Activated CD8-positive, alpha-beta memory T cell treated with anti-CD3 and anti-CD28 coated beads for 1 hour (primary cell): ENCODE measurements at places on chromosomes 6 and 20.

DNA sequence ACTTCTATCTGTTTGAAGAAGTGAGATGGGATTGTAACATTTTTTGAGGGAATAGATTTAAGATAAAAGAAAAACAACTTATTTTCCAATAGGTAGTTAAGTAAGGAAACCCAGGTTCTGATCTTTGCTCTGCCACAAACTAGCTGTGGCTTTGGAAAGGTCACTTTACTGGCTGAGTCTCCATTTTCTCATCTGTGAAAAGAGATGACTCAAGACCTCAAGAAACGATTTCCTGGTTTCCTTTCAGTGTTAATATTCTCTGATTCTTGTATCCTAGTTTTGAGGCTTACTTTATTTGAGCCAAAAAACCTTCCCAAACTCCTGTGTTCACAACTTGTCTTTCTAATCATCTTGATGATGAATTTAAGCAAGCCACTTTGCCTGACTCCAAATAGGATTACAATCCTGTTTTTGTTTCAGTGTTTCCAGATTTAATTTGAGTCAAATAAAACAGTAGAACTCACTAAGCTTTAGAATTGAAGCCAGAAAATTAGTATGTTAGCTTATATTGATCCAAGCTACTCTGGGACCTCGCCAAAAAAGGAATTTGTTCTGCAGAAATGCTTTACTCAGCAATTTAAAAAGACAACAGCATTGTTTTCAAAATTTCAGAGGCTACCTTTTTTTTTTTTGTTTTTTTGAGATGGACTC lies 51.1 kb downstream of the ENPP1 start:
- DNase-seq, result no peak

- no peak for DNase-seq
These were observed 968 bp downstream of the LAMA2 start for GRCh38 chr6:128883906-128884305.

DNA sequence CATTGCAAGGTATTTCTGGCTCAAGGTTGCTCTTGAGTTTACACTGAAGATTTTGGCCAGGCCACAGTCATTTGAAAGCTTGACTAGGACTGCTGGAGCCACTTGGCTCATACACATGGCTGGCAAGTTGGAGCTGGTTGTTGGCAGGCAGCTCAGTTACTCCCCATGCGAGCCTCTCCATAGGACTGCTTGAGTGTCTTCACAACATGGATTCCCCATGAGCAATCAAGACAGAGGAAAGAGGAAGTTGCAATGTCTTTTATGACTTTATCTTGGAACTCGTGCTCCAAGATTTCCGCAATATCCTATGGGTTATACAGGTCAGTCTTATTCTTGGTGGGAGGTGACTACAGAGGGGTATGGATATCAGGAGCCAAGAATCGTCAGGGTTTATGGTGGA lies 1.4 kb upstream of the MANBAL start:
- DNase-seq, result no peak

DNA sequence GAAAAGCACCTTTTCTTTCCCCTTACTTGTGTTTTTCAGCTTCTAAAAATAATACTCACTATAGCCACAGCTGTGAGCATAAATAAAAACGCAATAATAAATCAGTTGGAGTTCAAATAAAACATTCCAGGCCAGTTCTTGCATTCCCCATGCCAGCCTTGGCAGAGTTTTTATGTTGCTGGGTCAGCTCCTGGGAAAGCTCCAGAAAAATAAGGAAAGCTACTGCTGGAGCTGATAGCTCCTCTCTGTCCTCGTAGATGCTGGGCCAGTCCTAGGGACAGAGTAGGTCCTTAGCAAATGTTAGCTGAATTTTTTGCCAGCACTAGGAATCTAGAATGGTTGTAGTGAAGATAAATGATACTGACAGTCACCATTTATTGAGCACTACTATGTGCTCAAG lies 389.0 kb upstream of the SYNCRIP start:
- no peak for DNase-seq

DNA sequence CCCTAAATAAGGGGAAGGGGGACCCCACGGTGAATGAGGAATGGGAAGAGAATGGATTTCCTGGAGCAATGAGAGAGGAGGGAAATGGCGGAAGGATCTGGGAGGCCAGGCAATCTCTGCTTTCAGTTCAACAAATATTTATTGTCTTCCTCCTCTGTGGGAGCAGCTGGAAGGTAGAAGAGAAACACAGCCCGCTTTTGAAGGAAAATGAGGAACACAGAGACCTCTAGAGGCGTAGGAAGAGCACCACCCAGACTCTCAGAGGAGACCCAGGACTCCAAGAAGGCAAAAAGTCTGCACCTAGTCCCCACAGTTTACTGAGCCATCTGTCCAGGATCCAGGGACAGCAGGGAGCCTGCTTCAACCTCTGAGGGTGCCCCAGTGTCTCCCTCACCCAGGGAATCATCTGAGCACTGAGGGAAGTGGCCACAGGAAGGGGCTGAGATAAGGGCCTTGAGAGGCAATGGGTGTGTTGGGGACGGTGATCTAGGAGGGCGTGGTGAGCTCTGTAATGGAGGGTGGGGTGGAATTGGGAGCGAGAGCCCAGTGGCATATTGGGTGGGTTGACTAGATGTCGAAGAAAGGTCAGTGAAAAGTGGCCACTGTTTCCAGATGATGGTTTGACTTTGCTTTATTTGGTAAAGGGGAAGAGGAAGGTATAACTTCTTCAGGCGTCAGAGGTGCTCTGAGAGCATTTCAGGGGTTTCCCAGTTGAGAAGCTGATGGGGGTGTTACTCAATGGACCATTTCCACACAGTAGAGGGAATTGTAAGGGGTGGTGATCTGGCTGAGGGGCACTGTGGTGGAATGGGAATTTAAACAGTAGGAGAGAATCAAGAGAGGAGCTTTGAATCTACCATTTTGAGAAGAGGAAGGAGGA lies 610 bp downstream of the PSORS1C1 start:
- no peak for DNase-seq

DNA sequence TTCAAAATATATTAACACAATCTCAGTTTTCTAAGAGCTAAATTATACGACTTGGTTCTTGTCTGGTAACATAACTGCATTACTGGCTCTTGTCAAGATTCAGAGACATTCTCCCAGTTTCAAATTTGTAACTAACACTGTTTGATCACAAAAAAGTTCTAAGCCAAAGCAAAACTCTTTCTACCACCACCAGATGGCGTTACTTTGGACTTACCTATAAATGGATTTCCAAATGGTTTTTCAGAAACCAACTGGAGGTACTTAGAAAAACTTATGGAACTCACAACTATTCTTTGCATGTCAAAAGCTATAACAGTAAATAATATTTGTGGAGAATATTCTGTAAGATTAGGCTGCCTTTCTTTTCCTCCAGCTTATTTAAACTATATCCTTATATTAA lies 34.2 kb upstream of the GFRAL start:
- no peak for DNase-seq

- DNase-seq, result no peak
These were observed 38.9 kb upstream of the THBS2 start for GRCh38 chr6:169292338-169293124.

- no peak for DNase-seq
These were observed 490.2 kb upstream of the SULF2 start for GRCh38 chr20:48275286-48276020.

GRCh38 chr6:39765508-39766065 lies 26.6 kb upstream of the DAAM2 start:
- no peak for DNase-seq

- no peak for DNase-seq
These were observed 8.1 kb downstream of the C6orf120 start for GRCh38 chr6:169710009-169710408.

- no peak for DNase-seq
These were observed 22.9 kb upstream of the HLA-B start for GRCh38 chr6:31379850-31380249.
